ENCODE measurements at places on chromosomes 7 and 10.

DNA sequence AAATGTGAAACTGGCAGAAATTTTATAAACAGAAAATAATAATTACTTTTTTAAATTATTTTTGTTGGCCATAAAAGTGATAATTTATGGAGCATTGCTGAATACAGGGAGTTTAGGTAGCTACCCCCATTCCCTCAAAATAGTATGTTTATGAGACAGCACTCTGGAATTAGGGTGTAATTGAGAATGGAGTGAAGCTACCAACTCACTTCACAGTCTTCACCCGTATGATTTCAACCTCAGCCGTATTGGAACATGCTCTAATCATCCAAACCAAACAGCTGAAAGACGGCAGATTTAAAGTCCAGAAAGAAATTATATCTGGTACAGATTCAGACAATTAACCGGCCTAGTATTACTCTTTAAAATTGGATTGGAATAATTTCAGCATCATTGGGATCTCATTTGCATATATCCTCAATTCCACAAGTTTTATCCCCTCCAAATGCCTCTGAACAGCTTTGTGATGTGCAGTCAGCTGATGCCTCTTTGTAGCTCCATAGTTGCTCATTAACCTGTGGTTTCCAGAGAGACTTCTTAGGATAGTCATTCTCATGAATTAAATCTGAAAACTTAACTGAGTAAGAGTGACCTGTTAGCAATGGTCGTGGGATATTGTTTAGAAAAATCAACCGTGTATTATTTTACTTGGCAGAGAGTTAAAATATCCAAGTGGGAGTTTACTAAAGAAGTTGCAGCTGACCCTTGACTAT is 59.1 kb upstream of the GJD4 start:
- no peak for DNase-seq

GRCh38 chr10:75084834-75085384 is 26.5 kb upstream of the SAMD8 start:
- DNase-seq, result no peak

GRCh38 chr10:71338728-71339495 is 19.9 kb downstream of the SLC29A3 start:
- no peak for DNase-seq

GRCh38 chr7:95389516-95389915 is 6.7 kb downstream of the PON3 start:
- no peak for DNase-seq

- peak; percentile 44 for DNase-seq
These were observed 13.9 kb downstream of the DNAJC1 start for GRCh38 chr10:21989453-21990154.

DNA sequence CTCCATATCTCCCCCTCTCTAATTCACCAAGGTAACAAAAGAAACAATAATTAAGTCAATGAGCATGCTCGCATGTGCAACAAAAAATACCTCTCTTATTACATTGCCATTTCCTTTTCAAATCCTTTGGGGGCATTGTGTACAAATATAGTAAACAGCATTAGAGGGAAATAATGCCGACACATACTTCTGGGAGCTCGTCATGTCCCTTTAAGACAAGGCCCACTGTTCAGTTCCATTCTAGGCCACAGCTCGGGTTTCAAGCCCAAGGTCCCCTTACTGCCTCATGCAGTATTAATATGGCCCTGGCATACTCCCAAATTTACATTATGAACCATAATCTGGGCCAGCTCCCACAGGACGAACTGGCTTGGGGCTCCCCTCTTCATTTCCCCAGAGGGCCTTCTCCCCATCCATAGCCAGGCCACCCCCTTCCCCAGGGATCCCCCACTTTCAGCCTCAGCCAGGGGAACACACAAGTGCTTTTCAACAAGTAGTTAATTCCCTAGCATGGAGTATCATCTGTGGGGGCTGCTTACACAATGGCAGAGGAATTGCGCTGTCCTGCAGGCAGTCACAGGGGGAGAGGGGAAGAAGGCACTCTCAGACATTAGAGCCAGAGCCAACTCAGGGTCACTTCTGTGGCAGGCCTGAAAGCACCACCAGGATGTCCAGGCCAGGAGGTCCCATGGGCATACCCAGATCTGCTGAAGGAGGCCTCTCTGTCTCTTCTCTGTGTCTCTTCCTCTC is 110.6 kb downstream of the KCNMA1 start:
- DNase-seq, result no peak

DNA sequence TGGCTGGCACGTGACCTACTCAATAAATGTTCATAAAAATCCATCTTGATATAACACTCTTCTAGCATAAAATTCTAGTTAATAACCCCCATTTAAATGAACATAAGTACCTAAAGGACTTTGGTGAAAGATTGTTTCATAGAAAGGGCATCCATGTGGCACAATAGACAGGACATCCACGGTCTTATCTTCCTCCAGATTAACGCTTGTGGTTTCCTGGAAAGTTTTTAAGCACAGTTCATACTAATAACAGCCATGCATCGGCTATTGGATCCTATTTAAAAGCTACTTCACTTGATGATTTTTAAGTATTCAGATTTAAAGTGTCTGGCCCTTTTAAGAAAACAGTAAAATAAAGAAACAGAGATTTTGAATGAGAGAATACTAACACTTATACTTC is 288.3 kb downstream of the AHR start:
- no peak for DNase-seq

DNA sequence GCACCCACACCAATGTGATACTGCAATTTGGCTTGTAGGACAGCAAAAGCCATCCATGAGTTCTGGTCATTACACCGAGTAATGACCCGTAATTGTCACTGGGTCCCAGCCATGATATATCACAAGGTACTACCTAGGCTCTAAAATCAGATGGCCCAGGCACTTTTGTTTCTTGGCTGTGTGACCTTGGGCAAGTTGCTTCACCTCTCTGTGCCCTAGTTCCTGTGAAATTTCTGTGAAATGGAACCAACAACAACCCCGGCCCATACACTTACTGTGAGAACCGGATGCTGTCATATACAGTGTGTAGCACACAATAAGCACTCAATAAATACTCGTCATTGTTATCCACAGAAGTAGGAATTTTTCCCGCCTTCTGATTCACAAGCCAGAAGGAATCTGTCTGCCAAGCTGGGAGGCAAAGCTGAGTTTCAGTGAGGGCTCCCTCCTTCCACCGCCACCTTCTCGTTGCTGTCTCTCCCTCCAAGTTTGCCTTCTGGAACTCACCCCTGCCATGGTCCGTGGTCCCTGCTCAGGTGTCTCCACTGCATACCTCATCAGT is 6.4 kb upstream of the CYTH3 start:
- no peak for DNase-seq

- no peak for DNase-seq
These were observed 6.8 kb downstream of the PTPN12 start for GRCh38 chr7:77543910-77544309.

DNA sequence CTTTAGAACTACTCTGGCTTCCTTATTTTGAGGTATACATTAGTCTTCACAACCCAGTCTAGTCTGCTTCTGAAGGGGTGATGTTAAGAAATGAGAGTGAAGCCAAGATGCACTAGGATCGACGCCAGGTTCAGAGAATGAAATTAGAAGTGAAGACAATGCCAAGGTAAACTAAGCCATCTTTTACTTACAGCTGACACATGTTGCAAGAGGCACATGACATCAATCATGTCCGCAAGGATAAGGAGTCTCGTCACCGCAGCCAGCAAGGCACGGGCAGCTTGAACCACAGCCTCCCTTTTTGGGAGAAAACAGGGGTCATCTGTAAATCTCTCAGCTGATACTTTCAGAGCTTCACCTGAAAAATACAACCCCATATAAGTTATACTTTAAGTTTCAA is 156.7 kb downstream of the CTNNA3 start:
- DNase-seq, result no peak

GRCh38 chr10:115417585-115418265 is 324.6 kb downstream of the ATRNL1 start:
- DNase-seq, result no peak

GRCh38 chr10:97760461-97761257 is 11.1 kb downstream of the SFRP5 start:
- no peak for DNase-seq

- DNase-seq, result no peak
These were observed 2.4 kb downstream of the ABCC2 start for GRCh38 chr10:99784727-99785441.

DNA sequence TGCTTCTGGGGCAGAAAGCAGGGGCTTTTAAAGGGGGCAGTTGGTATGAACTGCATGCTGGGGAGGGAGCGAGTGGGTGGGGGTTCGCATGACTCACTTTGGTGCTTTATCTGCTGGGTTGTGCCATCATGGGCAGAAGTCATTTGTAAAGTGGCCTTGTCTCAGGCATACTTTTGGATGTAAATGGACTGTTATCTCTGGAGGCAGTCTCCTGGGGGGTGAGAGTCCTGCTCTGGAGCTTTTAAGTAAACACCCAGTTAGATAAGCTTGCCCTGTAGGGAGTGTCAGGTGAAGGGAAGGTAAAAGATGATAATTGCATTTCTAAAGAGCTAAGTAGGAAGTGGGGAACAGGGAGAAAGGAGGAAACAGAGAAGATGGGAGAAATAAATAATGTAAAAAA is 1.6 kb upstream of the GSTO1 start:
- no peak for DNase-seq

DNA sequence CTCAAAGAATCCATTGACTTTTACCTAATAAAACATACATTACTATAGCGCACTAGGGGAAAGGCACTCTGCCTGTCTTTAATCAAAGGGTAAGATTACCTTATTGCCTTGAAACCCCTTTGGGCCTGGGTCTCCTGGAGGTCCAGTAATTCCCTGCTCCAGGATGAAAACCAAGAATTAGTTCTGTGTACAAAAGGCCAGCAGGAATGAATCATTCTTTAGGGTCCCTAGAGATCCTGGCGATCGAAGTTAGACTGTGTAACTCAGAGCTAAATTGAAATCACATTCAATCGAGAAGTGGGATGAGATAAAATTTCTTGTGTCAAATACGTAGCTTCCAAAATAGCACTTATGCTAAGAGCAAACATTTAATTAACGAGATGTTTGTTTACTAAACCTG is 29.8 kb downstream of the COL28A1 start:
- no peak for DNase-seq

- DNase-seq, result no peak
These were observed 6.5 kb downstream of the INPP5A start for GRCh38 chr10:132543916-132544743.

DNA sequence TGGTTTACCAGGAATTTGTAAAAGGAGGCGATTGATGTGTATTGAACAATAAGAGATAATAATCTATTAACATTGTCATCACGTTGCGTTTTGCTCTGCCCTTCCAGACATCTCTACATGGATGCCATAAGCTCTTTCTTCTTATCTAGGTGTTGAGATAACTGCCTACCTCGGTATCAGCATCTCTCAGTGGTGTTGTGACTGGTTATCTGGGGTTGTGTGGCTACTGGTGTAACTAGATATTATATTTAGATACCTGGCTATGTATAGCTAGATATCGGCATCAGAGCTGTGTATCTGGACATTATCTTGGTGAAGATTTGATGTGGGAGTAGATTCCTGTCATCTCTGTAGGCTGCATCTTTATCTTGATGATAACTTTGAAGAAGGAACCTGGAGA is 17.2 kb downstream of the GATA3 start:
- no peak for DNase-seq

DNA sequence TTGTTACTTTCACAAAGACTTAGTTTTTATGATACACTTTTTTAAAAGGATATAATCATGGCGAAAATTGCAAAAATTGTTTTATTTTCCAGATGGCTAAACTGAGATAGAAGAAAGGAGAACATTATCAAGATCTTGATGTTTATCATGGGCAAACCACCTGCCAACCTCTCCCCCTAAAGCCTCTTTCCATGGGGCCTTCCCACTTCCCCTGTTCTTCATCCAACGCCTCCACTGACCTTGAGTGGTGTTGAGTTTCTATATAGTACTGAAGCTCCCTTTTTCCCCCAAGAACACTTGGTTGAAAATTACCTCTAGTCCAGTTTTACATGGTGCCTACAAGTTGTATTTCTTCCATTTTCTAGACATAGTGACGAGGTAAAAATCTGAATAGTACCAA is 5.0 kb downstream of the CREB3L2 start:
- DNase-seq, result no peak

- no peak for DNase-seq
These were observed 140.5 kb downstream of the CAMK1D start for GRCh38 chr10:12489806-12490205.

GRCh38 chr7:13476881-13477444 is 512.5 kb downstream of the ETV1 start:
- no peak for DNase-seq

DNA sequence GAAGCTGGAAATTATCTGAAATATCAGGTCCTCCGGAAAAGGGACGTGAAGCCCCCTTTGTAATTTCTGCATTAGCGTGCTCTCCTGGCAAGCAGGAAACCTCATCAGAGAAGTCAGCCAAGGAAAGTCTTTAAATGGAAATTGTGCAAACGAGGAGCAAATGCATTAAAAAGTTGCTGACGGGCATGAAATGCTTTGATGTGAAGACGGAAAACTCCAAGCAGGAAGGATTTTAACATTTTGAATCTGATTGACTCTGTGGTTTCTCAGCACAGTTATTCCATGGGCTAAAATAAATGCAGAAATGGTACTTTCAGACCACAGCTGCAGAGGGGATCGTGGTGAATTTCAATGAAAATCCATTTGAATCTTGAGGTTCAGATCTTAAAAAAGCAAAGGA is 167.8 kb downstream of the AHR start:
- DNase-seq, result no peak

GRCh38 chr10:124741922-124742412 is 2.2 kb downstream of the FAM53B start:
- DNase-seq, result peak; percentile 32

GRCh38 chr10:10685566-10685965 is 332.1 kb upstream of the CELF2 start:
- no peak for DNase-seq

- no peak for DNase-seq
These were observed 38.6 kb downstream of the HACD1 start for GRCh38 chr10:17578603-17579002.

DNA sequence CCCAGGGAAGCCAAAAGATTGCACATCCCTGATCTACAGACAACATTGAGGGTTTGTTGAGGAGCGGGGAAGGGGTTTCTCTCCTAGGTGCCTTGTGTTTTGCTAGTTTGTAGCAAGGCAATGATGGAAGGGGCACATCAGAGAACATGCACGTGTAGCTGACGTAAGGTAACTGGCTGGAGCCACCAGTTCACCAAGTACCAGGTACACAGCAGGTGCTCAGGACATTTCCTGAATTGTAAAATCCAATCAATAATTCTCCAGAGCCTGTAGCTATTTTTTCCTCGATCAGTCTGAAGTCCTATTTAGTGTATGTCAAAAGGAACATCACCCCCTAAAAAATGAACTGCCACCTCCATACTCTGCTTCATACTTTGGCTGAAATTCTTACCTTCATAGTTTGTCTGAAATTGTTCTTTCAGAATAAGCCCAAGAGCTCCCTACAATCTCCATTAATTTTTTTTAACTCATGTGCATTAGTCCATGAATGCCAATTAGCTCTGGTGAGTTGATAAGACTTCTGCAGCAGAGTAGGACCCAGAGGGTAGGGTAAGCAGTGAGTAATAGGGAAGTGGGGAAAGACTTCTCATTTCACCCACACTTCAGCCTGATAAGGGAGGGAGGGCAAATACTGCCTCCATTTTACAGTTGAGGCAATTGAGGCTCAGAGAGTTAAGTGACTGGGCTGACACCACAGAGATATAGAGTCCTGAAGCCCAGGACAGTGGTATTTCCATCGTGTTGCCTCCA is 36.0 kb upstream of the SLC26A3 start:
- no peak for DNase-seq
